NCI-H345 (cell line): ENCODE measurements at places on chromosomes 7 and 10.

DNA sequence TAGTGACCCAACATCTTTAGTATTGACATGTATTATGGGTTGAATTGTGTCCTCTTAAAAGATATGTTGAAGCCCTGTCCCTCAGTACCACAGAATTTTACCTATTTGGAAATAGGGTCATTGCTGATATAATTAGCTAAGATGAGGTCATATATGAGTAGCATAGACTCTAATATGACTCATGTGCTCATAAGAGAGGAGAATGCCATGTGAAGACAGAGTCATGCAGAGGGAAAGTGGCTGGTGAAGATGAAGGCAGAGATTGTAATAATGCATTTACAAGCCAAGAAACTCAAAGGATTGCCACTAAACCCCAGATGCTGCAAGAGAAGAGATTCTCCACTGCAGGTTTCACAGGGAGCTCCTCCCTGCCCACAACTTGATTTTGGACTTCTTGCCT lies 496.4 kb downstream of the KIF20B start:
- no peak for DNase-seq

GRCh38 chr10:13673156-13673555 lies 86.4 kb downstream of the PRPF18 start:
- DNase-seq, result no peak

- no peak for DNase-seq
Measured at GRCh38 chr7:135971366-135971725, 5.8 kb downstream of the MTPN start.

GRCh38 chr10:120941501-120941900 lies 90.3 kb downstream of the WDR11 start:
- DNase-seq, result no peak

- no peak for DNase-seq
Measured at GRCh38 chr10:20173046-20173445, 356.8 kb downstream of the PLXDC2 start.

DNA sequence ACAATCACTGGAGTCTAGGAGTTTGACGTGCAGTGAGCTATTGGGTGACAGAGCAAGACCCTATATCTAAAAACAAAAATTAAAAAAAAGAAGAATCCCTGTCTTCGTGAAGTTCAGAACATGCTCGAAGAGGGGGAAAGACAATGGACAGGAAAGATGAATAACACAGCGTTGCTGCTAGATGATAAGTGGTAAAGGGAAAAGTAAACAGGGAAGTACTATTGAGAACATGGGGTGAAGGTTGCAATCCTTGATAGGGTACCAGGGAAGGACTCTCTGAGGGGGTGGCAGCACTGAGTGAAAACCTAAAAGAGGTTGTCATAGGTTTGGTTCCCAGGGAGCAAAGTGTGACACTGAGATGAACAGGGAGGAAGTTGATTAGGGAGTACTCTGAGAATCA lies 2.8 kb upstream of the ABRAXAS2 start:
- no peak for DNase-seq

GRCh38 chr10:116697816-116698215 lies 44.5 kb downstream of the HSPA12A start:
- no peak for DNase-seq

DNA sequence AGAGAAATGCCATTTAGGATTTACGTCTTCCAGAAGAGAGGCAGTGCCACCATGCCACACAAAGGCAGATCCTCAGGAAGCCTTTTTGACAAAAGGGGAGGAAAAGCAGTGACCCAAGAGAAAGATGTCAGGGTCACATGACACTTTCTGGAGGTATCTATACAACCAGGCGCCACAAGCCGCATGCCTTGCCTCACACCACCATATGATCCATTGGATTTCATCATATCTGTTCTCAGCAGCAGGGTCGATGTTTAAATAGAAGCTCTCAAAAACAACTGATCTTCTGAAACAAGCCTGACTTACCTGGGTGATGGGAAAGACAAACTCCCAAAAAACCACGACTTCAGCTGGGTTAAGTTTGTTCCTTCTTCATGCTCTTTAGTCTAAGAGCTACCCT lies 52.5 kb upstream of the UNC5B start:
- no peak for DNase-seq

DNA sequence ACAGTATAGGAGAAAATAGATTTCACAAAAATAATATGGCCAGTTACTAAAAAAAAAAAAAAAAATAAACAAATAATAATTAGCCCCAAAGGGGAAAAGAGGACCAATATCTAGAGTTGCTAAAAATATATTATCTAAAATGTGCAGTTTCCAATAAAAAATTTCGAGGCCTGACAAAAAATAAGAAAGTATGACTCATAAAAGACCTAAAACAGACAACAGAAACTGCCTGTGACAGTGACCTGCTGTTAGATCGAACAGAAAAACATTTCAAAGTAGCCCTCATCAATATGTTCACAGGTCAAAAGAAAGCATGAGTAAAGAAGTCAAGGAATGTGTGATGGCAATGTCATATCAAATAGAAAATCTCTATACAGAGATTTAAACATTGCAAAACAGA lies 11.8 kb upstream of the TSPAN12 start:
- no peak for DNase-seq
